Esophagus mucosa (tissue), 1 donor: ENCODE measurements at places on chromosomes 3 and 15. TPM values are rescaled to one million over a fixed set of nuclear protein-coding genes. Genes with fewer than 3 reads are reported as not detected.

CIB2 gene
- total RNA-seq: 5.6 TPM

NR1I2 gene
- total RNA-seq: not detected

CHRNA5 gene
- 4.3 TPM for total RNA-seq

RPSA gene
- 1,385 TPM for total RNA-seq

WNT7A gene
- 0.16 TPM for total RNA-seq

C3orf22 gene
- not detected for total RNA-seq

IGSF10 gene
- total RNA-seq: 0.20 TPM

LRRC2 gene
- total RNA-seq: 0.28 TPM

DNA sequence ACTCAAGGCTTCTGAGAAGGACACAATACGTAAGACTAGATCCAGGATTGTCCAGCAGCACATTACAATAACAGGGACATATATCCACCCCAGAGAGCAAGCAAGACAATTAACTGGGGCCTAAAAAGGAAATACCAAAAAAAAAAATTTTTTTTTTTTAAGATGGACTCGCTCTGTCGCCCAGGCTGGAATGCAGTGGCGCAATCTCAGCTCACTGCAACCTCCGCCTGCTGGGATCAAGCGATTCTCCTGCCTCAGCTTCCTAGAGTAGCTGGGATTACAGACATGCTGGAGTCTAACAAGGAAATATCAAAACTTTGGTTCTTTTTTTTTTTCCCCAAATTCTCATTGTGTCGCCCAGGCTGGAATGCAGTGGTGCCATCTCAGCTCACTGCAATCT is 28.8 kb upstream of the IMPDH2 start:
- no peak for ATAC-seq

GRCh38 chr3:133469140-133469731 is 69.4 kb downstream of the BFSP2 start:
- ATAC-seq: no peak

DNA sequence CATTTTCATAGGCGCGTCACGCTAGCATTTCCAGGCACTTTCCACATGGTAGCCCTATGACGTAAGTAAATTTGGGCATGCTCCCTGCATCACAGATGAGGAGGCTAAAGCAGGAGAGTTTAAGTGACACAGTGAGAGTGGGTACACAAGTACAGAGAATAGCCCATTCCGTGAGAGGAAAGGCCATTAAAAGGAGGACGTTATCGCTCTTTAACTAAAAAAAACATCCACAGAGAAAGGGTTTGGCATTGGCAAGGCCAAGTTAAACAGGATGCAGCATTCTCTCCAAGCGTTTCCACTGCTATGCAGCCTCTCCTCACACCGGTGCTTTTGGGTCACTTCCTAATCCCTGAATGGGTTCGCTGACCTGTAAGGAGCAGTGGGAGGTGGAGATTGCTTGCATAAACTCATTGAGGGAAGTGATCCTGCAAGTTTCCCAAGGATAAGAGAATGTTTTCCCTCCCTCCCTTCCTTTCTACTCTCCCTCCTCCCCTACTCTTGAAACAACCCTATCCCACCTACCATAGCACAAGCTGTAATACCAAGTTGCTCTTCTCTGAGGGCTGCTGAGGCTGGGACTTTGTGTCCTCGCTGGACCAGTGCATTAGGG is 147.7 kb downstream of the VGLL4 start:
- ATAC-seq: peak; percentile 58

DNA sequence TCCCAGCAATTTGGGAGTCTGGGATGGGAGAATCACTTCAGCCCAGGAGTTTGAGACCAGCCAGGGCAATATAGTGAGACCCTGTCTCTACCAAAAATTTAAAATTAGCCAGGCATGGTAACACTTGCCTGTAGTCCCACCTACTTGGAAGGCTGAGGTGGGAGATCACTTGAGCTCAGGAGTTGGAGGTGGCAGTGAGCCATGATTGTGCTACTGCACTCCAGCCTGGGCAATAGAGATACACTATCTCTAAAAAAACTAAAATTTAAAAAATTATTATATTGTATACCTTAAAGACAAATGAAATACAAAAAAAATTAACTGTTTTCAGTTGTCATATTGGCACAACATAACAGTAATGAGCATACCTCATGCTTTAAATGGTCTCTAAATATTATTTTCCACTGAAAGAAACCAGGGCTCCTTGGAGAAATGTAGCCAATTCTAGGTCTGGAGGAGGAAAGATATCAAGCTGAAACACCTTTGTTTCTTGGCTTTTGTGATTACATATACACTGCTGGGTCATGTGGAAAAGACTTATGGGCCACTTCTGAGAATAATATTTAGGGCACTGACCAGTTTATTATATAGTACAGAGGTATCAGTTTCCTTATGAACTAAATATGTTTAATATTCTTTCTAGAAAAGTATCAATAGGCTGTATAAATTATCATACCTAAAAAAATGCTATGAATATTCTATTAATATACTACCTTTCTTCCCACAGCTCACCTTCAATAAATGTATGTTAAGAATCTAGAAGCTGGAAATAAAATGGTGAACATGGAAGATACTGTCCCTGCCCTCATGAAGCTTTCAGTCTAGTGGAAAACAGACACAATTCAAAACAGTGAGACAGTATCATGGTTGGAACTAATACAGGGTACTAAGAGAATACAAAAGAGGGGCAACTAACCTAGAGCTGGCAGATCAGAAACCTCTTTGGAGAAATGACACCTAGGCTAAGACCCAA is 119.5 kb downstream of the TMCC1 start:
- no peak for ATAC-seq

DNA sequence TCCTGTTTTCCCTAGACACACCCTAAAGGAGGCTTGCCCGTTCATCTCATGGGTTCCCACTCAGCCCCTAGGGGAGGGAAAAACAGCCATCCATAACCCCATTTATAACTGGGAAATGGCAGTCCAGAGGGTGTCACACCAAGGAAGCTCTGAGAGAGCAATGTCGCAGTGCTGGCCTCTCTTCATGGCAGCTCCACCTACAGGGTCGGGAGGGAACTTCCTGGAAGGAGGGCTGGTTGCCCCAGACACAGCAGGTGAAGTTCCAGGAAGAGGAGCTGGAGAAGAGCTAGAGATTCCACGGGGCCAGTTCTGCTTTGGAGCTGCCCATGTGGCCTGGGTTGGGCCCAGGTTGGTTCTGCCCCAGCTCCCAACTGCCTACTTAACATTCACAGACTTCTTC is 22.3 kb upstream of the LINGO1 start:
- peak; percentile 42 for ATAC-seq

GRCh38 chr3:140096037-140096436 is 161.1 kb downstream of the CLSTN2 start:
- ATAC-seq: no peak

- ATAC-seq: peak; percentile 25
Measured at GRCh38 chr3:192899540-192899982, 18.1 kb downstream of the MB21D2 start.

GRCh38 chr3:23671851-23672589 is 133.7 kb upstream of the UBE2E1 start:
- ATAC-seq: peak; percentile 73

DNA sequence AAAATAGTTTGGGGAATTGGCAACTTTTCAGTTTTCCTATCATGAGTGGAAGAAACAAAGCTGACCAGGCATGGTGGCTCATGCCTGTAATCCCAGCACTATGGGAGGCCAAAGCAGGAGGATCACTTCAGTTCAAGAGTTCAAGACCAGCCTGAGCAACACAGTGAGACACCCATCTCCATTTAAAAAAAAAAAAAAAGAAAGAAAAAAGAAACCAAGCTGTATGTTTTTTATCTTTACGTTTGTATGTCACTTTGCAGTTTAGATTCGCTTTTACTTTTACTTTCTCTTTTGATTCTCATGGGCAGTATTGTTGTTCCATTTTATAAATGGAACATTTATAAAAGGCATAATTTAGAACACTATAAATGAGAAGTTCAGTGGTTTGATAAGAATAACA is 31.2 kb upstream of the TNIK start:
- no peak for ATAC-seq

- no peak for ATAC-seq
Measured at GRCh38 chr3:117434661-117435412, 725.3 kb downstream of the TUSC7 start.

DNA sequence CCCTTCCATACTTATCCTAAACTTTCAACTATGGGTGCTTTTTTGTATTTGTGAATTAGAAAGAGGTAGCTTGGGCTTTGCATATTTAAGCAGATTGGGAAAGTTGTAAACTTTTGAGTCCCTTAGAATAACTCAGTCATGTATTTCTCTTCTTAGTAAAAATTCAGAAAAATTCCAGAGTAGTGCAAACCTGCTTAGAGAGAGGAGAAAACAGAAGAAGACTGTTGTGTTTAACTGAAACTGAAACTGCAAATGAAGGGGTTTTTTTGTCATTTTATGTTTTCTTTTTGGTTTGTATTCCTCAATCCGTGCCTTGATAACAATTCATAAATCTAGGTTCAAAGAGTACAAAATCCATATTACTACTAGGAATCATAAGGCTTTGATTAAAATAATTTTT is 31.3 kb downstream of the CD200 start:
- no peak for ATAC-seq

- no peak for ATAC-seq
Measured at GRCh38 chr15:43283526-43283925, 16.8 kb upstream of the TGM5 start.

DNA sequence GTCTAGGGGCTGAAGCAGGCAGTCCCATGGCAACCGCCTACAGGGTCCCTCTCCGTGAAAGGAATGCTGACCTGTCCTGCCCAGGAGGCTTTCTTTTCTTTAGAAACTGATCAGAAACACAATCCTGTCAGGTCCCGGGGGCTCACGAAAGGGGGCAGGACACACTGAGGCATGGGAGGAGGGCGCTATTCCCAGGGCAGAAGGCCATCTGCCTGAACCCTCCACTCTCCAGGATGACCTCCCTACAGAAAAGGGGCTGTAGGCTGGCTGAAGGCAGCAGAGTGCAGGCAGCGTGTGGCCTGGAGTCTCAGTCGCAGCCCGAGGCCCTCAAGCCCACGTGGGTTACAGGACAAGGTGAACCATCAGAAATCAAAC is 18.4 kb upstream of the LRRK1 start:
- ATAC-seq: no peak

- no peak for ATAC-seq
Measured at GRCh38 chr3:148736086-148736485, 38.4 kb downstream of the AGTR1 start.

- peak; percentile 54 for ATAC-seq
Measured at GRCh38 chr3:196569003-196569516, 600 bp downstream of the FBXO45 start.

DNA sequence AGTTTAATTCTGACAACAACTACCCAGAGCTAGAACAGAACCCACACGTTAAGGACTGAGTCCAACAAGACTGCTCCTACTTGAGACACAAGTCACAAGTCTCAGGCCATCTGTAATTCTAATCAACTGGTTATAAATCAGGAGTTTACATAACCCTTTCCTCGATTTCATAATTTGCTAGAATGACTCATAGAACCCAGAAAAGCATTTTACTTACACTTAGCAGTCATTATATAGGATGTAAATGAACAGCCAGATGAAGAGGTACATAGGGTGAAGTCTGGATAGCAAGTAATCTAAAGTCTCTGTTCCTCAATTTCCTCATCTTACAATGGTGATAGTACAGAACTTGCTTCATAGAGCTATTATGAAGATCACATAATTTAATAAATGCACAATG is 1018.2 kb downstream of the DIPK2A start:
- no peak for ATAC-seq

DNA sequence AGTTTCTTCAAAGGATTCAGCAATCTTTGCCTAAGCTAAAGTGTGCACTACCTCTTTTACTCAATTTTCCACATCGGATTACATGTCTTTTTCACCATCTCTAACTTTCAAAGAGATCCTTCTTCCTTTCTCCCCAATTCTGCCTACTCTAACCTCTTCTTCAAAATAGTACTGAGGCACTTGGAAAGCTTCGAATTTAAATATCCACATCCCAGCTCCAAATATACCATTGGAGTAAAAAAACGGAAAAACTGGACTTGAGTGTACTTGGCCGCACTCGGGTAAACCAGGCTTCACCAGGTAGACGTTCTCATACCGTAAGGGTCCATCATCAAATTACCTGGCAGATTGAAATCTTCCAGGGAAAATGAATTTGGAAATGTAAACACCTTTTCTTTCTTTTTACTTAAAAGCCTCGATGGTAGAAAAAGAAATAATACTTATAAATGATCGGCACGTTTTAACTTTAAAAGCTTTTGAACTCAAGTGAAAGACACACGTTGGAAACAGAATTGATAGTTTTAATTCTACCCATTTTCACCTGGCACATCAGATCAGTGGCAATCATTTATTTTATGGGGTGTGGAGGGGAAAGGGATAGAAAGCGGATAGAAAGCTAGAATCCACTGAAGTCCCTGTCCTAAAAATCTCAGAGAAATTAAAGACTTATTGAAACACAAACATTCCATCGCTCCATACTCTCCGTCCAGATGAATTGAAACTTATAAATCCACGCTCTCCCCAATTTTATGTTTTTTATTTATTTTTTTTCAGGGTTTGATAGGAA is 8.2 kb upstream of the MEIS2 start:
- no peak for ATAC-seq

DNA sequence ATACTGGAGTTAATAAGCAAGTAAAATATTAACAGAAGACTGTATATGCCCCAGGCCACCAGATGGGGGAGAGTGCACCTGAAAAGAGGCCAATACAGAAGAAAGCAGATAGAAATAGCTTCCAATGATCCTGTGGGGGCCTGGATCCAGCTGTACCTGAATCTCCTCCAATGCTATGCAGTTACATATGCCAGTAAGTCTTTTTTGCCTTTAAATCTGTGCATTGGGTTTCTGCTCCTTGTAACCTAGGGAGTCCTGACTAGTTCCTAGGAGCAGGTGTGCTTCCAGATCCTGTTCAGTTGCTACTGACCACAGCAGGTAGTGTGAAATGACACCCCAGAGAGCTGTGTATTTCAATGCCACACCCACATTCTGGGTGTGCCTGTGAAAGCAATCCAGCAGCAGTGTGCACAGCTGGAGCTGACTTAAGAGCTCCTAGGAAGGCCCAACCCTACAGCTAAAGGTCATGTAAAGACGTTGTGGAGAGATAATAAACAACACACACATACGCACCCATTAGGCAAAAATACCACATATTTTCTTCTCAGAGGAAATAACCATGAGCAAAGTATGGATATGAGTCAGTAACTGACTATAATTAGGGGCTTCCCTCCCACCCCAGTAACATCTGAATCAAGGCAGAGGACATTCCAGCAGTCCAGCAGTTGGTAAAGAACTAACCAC is 62.2 kb upstream of the AKAP13 start:
- peak; percentile 98 for ATAC-seq

DNA sequence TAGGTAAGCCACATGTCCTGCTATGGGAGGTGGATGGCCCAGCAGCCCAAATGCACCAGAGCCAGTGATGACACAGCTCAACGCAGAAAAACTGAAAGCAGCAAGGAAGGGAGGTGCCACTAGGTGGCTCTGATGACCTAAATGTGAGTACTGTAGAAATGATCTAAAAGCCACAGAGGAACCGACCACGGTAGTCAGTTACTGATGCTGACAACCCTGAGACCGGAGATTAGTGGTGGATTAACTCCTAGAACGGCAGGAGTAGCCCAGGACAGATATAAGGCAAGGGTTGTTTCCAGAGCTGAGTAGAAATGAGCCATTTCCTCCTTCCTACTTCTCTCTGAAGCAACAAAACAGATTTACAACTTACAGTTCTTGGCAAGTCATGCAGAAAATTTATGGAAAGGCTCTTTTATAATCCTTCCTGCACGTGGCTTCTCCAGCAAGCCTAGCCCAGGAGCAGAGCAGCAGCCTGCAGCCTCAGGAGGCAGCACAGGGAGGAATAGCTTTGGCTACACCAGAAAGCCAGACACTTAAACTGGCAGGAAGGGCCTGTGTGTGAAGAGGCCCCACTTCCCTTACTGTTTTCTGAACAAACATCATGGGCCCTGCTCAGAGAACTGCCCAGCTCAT is 13.1 kb downstream of the FBXL22 start:
- peak; percentile 89 for ATAC-seq
